ENCODE measurements at places on chromosomes 4 and X. TPM values are rescaled to one million over a fixed set of nuclear protein-coding genes. Genes with fewer than 3 reads are reported as not detected.

PIM2 gene
- 4.7 TPM for total RNA-seq

- no peak for DNase-seq
Observed at GRCh38 chr4:96162636-96163035, 322.7 kb downstream of the PDHA2 start.

GRCh38 chr4:108119199-108119800, 49.4 kb downstream of the LEF1 start:
- DNase-seq = no peak

TMPRSS11F gene
- total RNA-seq = not detected

DNA sequence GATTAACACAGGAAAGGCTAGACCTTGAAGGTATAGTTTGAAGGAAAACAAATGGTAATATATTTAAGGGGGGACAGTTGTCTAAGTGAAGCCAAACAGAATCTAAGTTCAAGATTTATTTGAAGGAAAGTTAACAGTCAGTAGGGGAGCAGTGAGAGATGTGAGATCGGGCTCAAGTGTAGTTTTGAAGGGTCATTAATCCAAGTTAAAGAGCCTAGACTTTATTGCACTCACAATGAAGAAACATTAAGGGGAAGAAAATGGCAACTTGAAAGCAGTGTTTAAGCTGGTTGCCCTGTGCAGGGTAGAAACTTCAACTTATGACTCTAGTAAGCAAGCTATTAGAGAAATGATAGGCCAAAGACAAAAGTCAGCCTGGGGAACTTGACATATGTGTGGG, 1952.2 kb downstream of the PCDH7 start:
- no peak for DNase-seq

DNA sequence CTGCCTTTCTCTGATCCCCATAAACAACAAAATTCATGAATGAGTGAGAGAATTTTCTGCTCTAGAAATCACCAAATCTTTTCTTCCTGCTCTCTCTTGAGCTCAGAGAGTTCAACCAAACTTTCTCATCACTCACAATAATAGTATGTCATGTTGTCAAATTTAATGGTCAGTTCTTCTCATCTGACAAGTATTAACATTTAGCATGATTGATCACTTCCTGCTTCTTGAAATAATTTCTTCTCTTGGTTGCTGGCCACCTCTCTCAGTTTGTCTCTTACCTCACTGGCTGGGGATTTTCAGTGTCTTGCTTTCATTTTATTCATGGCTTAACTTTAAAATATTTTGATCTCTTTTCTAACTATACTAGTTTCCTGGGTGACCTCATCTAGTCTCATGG, 25.5 kb upstream of the FGF5 start:
- DNase-seq = no peak

DMRTC1B gene
- not detected for total RNA-seq

GRCh38 chr4:81052119-81053068, 21.9 kb downstream of the BMP3 start:
- DNase-seq = no peak

- DNase-seq = no peak
Observed at GRCh38 chr4:90187148-90187884, 60.1 kb downstream of the CCSER1 start.

- no peak for DNase-seq
Observed at GRCh38 chr4:182897601-182898478, 19.3 kb downstream of the DCTD start.

- DNase-seq = no peak
Observed at GRCh38 chrX:43629229-43629628, 26.9 kb upstream of the MAOA start.

KIAA1210 gene
- total RNA-seq = not detected

GRCh38 chr4:39274503-39274902, 91.7 kb downstream of the RFC1 start:
- no peak for DNase-seq

VCX2 gene
- not detected for total RNA-seq

GRCh38 chr4:37793562-37793961, 32.9 kb upstream of the PGM2 start:
- no peak for DNase-seq
